Peyer's patch (tissue), 4 donors: ENCODE measurements at places on chromosomes 1 and 21. TPM values are rescaled to one million over a fixed set of nuclear protein-coding genes. Genes with fewer than 3 reads are reported as not detected.

DNA sequence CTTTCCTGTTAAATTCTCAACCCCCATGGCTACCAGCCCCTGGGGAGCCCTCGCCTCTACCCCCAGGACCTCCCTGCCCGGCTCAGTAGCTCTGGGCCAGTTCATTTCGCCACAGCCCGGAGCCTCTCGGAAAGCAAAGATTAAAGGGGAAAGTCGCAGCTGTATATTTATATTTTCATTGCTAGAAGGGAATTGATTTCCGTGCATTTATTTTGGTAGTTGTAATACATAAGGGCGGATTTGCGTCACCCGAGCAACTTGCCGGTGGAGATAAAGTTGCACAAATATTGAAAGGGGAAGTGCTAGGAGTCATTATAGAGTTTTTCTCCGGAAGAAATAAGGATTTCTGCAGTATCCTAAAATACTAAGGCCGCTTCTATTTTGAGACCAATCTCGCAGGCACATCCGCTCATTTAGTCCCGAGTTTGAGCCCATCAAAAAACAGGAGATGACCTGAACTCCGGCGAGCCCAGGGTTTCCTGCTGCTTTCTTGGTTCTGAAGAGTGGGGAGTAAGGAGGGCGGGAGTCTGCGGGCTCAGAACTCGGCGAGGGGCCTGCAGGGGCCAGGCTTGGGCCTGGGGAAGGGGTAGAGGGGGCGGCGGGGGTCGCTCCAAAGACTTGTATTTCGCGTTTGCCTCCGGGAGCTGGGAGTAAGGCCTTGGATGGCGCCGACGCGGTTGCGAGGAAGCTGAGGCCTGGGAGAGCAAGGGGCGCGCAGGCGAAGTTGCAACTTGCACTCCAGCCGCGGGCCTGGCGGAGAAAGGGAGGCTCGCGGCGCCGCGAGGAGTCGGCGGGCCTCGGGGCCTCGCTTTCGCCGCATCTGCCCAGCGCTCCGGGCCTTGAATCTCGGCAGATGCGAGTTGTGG lies 2.5 kb upstream of the HLX start:
- H3K27ac ChIP-seq = peak overlapping the region; percentile 82
- no peaks in the 10 kb centered on the region for H3K36me3 ChIP-seq
- peak overlapping the region; percentile 35 for H3K4me3 ChIP-seq
- no peaks in the 10 kb centered on the region for H3K27me3 ChIP-seq
- H3K4me1 ChIP-seq = peaks cover 8% of the 10 kb centered on the region

The SPTA1 gene
- total RNA-seq = not detected

The CHIA gene
- not detected for total RNA-seq

The GUCA2A gene
- 27.2 TPM for total RNA-seq

GRCh38 chr1:54485416-54485815 lies 62.6 kb upstream of the ACOT11 start:
- no peak overlapping the region for H3K4me3 ChIP-seq
- DNase-seq = no peak
- peaks cover 8% of the 10 kb centered on the region for H3K4me1 ChIP-seq
- no peaks in the 10 kb centered on the region for H3K36me3 ChIP-seq

GRCh38 chr1:218211241-218211640 lies 73.9 kb upstream of the RRP15 start:
- DNase-seq = no peak

DNA sequence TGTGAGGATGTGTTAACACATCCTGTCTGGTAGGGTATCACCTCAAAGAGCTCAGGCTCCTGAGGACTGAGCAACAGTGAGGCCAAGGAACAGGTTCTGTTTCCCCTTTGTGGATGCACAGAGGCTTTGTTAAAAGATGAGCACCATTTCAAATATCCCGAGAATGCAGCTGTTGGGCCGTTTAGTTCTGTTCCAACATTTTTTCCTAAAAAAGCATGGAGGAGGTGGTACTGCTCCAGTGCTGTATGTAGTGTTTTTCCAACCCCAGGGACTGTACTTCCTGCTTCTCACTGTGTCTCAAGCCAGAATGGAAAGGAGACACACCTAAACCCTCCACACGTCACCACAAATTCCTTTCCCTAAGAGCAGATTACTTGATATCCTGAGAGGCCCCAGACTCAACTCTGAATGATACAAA lies 53.8 kb upstream of the BCL10 start:
- no peak overlapping the region for H3K27ac ChIP-seq
- H3K4me1 ChIP-seq = peaks cover 7% of the 10 kb centered on the region
- no peak for DNase-seq
- H3K36me3 ChIP-seq = no peaks in the 10 kb centered on the region
- H3K27me3 ChIP-seq = no peaks in the 10 kb centered on the region
- no peak overlapping the region for H3K4me3 ChIP-seq

The GFI1 gene
- 6.5 TPM for total RNA-seq

The MRPL55 gene
- 99.6 TPM for total RNA-seq

The PGBD5 gene
- 4.1 TPM for total RNA-seq

The KRTAP21-2 gene
- not detected for total RNA-seq

DNA sequence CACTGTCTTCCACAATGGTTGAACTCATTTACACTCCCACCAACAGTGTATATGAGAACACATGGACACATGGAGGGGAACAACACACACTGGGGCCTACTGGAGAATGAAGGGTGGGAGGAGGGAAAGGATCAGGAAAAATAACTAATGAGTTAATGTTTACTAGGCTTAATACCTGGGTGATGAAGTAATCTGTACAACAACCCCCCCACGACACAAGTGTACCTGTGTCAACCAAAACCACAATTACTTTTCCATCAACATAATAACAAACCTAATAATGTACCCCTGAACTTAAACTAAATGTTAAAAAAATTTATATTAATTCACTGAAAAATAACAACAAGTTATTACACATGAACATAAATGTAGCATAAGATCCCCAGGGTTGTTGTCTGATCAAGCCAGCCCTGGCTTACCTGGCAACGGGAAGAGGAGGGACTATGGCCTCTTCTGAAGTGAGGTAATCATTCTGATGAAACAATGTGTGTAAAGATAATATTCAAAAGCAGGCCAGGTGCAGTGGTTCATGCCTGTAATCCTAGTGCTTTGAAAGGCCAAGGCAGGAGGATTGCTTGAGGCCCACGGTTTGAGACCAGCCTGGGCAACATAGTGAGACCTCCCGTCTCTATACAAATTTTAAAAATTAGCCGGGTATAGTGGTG lies 40.8 kb upstream of the HEATR1 start:
- no peak overlapping the region for H3K27ac ChIP-seq
- no peaks in the 10 kb centered on the region for H3K36me3 ChIP-seq
- no peaks in the 10 kb centered on the region for H3K27me3 ChIP-seq
- no peak overlapping the region for H3K4me3 ChIP-seq

The DMBX1 gene
- total RNA-seq = not detected

DNA sequence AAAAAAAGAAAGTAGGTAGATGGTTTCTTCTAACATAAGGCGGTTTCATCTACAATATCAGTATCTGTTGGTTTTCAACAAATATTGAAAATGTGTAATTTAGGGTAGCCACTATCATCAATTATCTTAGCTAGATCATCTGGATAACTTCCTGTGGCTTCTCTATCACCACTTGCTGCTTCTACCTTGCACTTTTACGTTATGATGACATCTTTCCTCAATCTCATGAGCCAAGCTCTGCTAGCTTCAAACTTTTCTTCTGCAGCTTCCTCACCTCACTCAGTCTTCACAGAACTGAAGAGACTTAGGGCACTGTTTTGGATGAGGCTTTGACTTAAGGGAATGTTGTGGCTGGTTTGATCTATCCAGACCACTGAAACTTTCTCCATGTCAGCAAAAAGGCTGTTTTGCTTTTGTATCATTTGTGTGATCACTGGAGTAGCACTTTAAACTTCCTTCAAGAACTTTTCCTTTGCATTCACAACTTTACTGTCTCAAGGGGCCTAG lies 144.9 kb upstream of the HP1BP3 start:
- H3K36me3 ChIP-seq = no peaks in the 10 kb centered on the region
- no peak overlapping the region for H3K4me3 ChIP-seq
- no peaks in the 10 kb centered on the region for H3K27me3 ChIP-seq
- H3K27ac ChIP-seq = no peak overlapping the region

DNA sequence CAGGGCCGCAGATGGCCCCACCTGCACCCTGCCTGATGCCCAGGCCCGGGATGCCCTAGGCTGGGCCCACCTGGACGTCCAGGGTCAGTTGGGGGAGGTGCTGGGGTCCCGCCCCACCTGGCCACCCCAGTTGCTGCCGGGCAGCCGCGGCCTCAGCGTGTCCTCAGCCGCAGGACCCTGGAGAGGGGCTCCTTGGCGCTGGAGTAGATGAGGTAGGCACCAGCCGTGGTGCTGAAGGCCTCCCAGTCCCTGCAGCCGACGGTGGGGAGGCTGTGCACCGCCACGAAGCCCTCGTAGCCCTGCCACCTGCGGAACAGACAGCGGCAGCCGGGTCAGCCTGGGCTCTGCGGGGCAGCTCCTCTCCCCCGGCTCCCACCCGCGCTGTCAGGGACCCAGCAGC lies 40.4 kb downstream of the KRTAP10-1 start:
- no peaks in the 10 kb centered on the region for H3K4me1 ChIP-seq
- H3K36me3 ChIP-seq = no peaks in the 10 kb centered on the region
- H3K27ac ChIP-seq = no peak overlapping the region
- DNase-seq = no peak
- no peaks in the 10 kb centered on the region for H3K27me3 ChIP-seq

DNA sequence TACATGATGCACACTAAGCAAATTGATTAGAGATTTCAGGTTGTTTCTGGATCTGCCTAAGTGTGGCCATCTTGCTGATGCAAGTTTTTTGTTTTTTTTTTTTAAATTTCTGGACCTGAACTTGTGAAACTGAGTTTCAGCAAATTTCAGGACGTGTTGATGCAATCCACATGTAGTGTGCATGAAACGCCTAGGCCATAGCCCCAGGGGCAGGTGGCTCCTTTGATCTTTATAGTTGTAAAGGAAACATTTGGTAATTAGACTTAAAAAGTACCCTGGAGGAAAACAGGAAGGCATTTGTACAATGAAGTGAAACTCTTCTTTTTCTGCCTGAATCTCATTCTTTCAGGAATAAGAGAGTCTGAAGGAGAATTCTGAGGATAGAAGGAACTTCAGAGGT lies 162.2 kb upstream of the LHX8 start:
- H3K4me1 ChIP-seq = no peaks in the 10 kb centered on the region
- no peaks in the 10 kb centered on the region for H3K27me3 ChIP-seq
- no peaks in the 10 kb centered on the region for H3K36me3 ChIP-seq
- DNase-seq = no peak
- H3K27ac ChIP-seq = no peak overlapping the region

The TCHH gene
- 0.13 TPM for total RNA-seq

GRCh38 chr1:175191659-175192058 lies 917 bp downstream of the KIAA0040 start:
- peaks cover 10% of the 10 kb centered on the region for H3K4me1 ChIP-seq
- peak overlapping the region; percentile 90 for H3K27ac ChIP-seq
- H3K36me3 ChIP-seq = no peaks in the 10 kb centered on the region
- no peak for DNase-seq

DNA sequence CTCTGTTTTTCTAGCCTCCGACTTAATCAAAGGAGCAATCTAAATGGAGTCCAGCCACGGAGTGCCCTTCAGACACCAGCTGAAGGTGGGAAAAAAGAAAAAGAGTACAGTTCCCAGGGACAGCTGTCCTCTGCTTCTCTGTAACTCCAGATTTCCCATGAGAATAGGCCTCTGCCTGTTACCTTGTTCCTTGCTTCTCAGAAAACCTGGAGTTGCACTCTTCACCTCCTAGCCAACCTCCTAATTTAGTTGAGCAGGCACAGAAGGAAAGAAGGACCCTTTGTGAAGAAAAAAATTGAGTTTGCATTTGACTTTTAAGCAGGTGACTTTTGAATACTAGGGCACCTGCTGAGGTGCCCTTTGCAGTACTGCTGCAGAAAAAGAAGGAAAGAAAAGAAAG lies 8.3 kb downstream of the BARHL2 start:
- H3K4me3 ChIP-seq = no peak overlapping the region
- no peaks in the 10 kb centered on the region for H3K27me3 ChIP-seq
- H3K4me1 ChIP-seq = no peaks in the 10 kb centered on the region
- no peaks in the 10 kb centered on the region for H3K36me3 ChIP-seq
- DNase-seq = no peak

- H3K27me3 ChIP-seq = no peaks in the 10 kb centered on the region
- no peaks in the 10 kb centered on the region for H3K4me1 ChIP-seq
- no peak overlapping the region for H3K27ac ChIP-seq
These were observed 40.3 kb downstream of the LRRN2 start for GRCh38 chr1:204645251-204645650.

DNA sequence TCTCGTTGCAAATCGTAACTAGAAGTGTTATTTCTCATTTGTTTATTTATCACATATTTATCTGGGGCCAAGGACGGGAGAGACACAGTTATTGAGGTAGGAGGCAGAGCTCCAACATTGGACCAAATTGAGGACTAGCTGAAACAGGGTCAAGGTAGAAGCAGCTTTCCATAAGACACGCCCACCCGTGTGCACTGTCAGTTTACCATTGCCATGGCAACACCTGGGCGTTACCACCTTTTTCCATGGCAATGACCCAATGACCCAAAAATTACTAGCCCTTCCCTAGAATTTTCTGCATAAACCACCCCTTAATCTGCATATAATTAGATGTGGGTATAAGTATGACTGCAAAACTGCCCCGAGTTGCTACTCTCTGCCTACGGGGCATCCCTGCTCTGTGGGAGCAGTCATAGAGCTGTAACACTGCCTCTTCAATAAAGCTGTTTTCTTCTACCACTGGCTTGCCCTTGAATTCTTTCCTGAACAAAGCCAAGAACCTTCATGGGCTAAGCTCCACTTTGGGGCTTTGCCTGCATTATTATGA lies 72.7 kb downstream of the FBXO2 start:
- H3K36me3 ChIP-seq = no peaks in the 10 kb centered on the region
- no peaks in the 10 kb centered on the region for H3K4me1 ChIP-seq
- no peak overlapping the region for H3K27ac ChIP-seq
- DNase-seq = no peak

The SMG5 gene
- total RNA-seq = 125 TPM

DNA sequence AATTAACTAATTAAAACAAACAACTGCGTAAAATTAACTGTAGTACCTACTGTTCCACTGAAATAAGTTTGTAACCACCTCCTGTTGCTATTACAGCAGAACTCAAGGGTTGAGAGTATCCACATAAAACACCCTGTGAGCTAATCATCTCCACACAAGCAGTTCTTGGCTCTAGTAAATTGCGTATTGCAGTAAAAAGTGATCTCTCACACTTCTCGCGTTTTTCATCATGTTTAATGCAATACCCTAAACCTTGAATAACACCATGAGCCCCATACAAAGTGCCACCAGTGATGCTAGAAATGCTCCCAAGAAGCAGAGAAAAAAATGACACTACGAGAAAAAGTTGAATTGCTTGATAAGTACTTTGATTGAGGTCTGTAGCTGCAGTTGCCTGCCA lies 29.3 kb upstream of the CEP350 start:
- no peak overlapping the region for H3K4me3 ChIP-seq
- no peak overlapping the region for H3K27ac ChIP-seq
- H3K4me1 ChIP-seq = no peaks in the 10 kb centered on the region
- H3K27me3 ChIP-seq = no peaks in the 10 kb centered on the region
- H3K36me3 ChIP-seq = no peaks in the 10 kb centered on the region

The EFNA3 gene
- 8.7 TPM for total RNA-seq

- no peak overlapping the region for H3K27ac ChIP-seq
- H3K4me3 ChIP-seq = no peak overlapping the region
- no peak for DNase-seq
These were observed 34.8 kb downstream of the KPNA6 start for GRCh38 chr1:32142446-32143301.

The ZNF697 gene
- total RNA-seq = 5.0 TPM

- H3K4me1 ChIP-seq = no peaks in the 10 kb centered on the region
- H3K27me3 ChIP-seq = no peaks in the 10 kb centered on the region
- H3K4me3 ChIP-seq = no peak overlapping the region
- no peak for DNase-seq
These were observed 295.0 kb downstream of the VAV3 start for GRCh38 chr1:107669996-107670395.

The KCNC4 gene
- total RNA-seq = 9.9 TPM

GRCh38 chr1:57307392-57308170 lies 116.3 kb downstream of the DAB1 start:
- H3K27me3 ChIP-seq = no peaks in the 10 kb centered on the region
- no peaks in the 10 kb centered on the region for H3K36me3 ChIP-seq
- no peak overlapping the region for H3K4me3 ChIP-seq
- no peaks in the 10 kb centered on the region for H3K4me1 ChIP-seq
